LNCaP clone FGC (cell line): ENCODE measurements at places on chromosomes 2 and 18.

DNA sequence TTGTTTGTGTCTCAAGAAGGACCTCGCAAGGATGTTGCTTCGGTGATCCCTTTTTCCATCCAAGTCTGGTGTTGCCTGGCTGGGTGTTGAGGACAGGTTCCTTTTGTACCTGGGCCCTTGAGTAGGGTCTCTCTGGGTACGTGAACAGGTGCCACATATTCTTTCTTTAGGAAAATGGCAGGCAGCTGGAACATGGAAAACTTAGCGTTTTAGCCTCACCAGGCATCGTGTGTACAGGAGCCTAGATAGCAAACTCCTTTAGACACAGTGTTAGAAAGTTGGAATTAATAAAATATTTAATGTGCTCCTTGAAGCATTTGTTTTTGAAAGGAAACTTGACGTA lies 54.3 kb upstream of the RBM44 start:
- no peak for DNase-seq

GRCh38 chr2:120520929-120521912 lies 175.3 kb downstream of the INHBB start:
- no peak for DNase-seq

- DNase-seq = no peak
Observed at GRCh38 chr2:226601881-226602662, 197.5 kb downstream of the IRS1 start.

- no peak for DNase-seq
Observed at GRCh38 chr2:235951493-235951892, 216.7 kb downstream of the GBX2 start.

DNA sequence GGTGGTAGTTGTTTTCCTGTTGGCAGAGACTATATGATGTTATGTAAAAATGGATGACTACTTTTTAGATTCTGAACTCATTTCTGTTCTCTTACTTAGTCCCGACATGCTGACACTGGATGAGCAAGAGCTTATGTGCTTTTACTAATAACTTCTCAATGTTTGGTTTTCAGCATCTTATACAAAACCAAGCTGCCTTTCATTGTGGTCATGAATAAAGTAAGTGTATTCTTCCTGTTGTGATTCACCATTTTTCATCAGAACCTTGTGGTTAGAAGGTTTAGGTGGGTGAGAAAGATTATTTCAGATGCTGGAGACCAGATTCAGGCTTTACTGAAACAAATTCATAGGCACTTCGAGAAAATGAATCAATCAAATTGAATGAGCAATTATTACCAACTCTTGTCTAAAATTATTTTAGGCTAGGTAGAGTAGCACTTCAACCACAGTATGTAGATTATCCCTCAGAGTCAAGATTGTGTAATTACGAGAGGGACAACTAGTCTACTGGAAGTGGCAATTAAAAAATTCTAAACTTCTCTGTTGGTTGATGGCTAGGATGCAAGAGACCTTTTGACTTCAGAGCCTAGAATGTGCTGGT lies 9.3 kb downstream of the GPN1 start:
- DNase-seq = no peak

GRCh38 chr18:61159246-61159645 lies 174.0 kb upstream of the CDH20 start:
- no peak for DNase-seq

DNA sequence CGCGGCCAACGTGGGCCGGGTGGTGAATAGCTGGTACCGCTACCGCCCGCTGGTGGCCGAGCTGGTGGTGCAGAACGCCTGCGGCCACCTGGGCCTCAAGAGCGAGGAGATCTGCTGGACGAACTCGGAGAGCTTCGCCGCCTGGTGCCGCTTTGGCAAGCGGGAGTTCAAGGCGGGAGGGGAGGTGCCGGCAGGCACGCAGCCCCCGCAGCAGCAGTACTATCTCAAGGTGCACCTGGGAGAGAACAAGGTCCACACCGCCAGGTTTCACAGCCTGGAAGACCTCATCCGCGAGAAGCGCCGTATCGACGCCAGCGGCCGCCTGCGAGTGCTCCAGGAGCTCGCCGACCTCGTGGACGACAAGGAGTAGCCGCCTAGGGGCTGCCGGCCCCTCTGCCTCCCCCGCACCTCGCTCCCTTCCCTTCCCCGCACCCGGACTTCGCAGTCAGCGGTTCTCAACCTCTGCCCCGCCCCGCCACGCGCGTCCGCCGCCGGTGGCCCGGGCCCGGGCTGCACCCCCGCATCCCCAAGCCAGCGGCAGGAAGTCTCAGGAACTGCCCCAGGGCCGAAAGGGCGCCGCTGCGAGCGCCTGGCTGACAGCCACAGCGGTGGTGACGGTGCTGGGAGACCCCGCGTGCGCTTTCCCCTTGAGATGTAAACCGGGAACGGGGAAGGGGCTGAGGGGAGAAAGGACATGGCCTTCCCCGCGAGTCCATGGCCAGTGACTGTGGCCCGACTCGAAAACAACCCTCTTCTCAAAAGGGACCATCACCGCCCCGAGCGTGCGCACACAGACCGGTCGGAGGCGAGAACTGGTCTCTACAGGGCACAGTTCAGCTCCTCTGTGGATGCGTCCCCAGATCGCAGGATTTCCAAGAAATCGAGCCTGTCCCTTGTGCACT lies 2.2 kb downstream of the LRATD1 start:
- DNase-seq = peak; percentile 58

DNA sequence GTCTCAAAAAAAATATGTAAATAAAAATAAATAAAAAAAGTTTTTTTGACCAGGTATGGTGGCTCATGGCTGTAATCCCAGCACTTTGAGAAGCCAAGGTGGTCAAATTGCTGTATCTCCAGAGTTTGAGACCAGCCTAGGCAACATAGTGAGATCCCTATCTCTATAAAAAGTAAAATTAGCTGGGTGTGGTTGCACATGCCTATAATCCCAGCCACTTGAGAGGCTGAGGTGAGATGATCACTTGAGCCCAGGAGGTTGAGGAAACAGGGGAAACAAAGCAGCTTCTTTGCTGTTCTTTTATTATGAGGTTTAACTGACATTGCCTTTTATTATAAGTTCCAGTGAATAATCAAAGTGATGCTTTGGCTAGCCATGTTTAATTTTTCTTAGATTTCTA lies 25.0 kb downstream of the ACTR2 start:
- no peak for DNase-seq

- no peak for DNase-seq
Observed at GRCh38 chr2:238850091-238850490, 2.2 kb downstream of the TWIST2 start.

GRCh38 chr2:219875036-219875435 lies 247.6 kb downstream of the SLC4A3 start:
- no peak for DNase-seq

DNA sequence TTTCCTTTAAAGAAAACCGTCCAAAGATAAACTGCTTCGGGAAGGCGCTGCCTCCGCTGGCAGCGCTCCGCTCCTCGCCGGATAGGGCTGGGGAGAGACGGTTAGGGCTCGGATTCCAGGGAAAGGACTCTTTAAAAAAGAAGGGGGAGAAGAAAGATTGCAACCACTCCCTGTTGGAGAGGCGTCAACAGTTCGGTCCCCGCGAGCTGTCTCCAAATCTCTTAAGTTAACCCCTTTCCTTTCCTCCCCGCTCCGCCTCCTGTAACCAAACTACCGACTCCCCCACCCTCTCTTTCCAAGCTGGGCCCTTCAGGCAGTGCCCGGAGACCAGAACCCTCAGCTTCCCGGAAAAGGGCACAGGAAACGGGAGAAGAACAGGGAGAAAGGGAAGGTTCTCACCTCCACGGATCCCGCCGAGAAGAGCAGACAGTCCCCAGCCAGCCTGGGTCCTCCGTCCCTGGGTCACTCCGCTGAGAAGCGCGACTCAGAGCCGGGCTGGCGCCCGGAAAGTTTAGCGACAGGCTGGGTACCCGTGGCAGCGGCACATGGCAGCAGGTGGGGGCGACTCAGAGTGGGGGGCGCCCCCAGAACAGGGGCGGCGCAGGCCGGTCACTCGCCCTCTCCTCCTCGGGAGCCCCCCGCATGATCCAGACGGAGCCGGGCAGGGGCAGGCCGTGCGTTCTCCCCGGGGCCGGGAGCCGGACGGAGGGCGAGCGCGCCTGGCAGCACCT lies 675 bp downstream of the FZD5 start:
- no peak for DNase-seq

GRCh38 chr2:219266886-219267285 lies 12.3 kb upstream of the DNAJB2 start:
- no peak for DNase-seq

DNA sequence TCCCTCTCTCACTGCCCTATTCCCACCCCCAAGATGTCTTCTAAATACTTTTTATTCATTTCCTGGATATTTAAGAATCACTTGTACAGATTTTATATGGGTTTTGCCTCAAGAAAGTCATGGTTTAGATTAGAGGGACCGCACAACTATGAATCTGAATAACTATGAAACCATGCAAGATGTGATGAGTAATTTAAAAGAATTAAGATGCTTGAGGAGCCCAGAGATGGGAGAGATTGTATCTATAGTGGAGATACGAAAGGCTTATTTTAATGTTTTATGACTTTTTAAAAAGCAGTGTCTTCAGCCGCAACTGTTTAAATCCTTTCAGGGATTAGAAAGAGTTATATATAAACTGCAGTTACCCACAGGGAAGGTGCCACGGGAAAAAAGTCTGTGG lies 324.1 kb downstream of the LPIN1 start:
- no peak for DNase-seq
